SK-N-SH (cell line): ENCODE measurements at places on chromosomes 3 and 15. TPM values are rescaled to one million over a fixed set of nuclear protein-coding genes. Genes with fewer than 3 reads are reported as not detected.

The EPHB1 gene
- polyA plus RNA-seq, result 0.84 and 1.2 TPM in 2 replicates

The IMP3 gene
- 56.1 and 56.2 TPM in 2 replicates for polyA plus RNA-seq

The CFAP161 gene
- 0.03 TPM in 1 of 2 replicates, not detected in the other for polyA plus RNA-seq

The RAD18 gene
- polyA plus RNA-seq, result 5.7 and 6.5 TPM in 2 replicates

The BOC gene
- polyA plus RNA-seq, result 5.8 and 6.6 TPM in 2 replicates

The CEP152 gene
- polyA plus RNA-seq, result 0.71 and 1.4 TPM in 2 replicates

The PLCH1 gene
- 0.08 and 0.26 TPM in 2 replicates for polyA plus RNA-seq

The CKMT1B gene
- 1.8 and 3.1 TPM in 2 replicates for polyA plus RNA-seq

The SHC4 gene
- polyA plus RNA-seq, result 1.6 and 1.9 TPM in 2 replicates

The GPR27 gene
- 0.05 and 0.16 TPM in 2 replicates for polyA plus RNA-seq

The SLC22A14 gene
- 0.10 and 0.16 TPM in 2 replicates for polyA plus RNA-seq

The TMEM266 gene
- 0.05 and 0.07 TPM in 2 replicates for polyA plus RNA-seq

The EHD4 gene
- 16.9 and 17.5 TPM in 2 replicates for polyA plus RNA-seq

The ROPN1 gene
- polyA plus RNA-seq, result 0.05 TPM in 1 of 2 replicates, not detected in the other

The CACNA1D gene
- 0.05 and 0.12 TPM in 2 replicates for polyA plus RNA-seq

The WDR93 gene
- 0.35 and 0.57 TPM in 2 replicates for polyA plus RNA-seq

The BUB1B gene
- 12.6 and 13.8 TPM in 2 replicates for polyA plus RNA-seq

The CHAC1 gene
- 9.3 and 12.3 TPM in 2 replicates for polyA plus RNA-seq

The TMEM39A gene
- 13.2 and 19.0 TPM in 2 replicates for polyA plus RNA-seq

The KIF15 gene
- polyA plus RNA-seq, result 2.1 and 2.3 TPM in 2 replicates

The MUC20 gene
- 0.31 and 0.36 TPM in 2 replicates for polyA plus RNA-seq

The DUOXA2 gene
- polyA plus RNA-seq, result not detected in 2 replicates

The SLC28A1 gene
- not detected in 2 replicates for polyA plus RNA-seq

The GPD1L gene
- 6.1 and 7.7 TPM in 2 replicates for polyA plus RNA-seq

The CORO2B gene
- 2.3 and 3.6 TPM in 2 replicates for polyA plus RNA-seq

The MINAR1 gene
- 0.35 and 0.39 TPM in 2 replicates for polyA plus RNA-seq

The MIX23 gene
- polyA plus RNA-seq, result 11.0 and 11.2 TPM in 2 replicates

The TMEM212 gene
- polyA plus RNA-seq, result not detected in 2 replicates

The PYGO1 gene
- polyA plus RNA-seq, result 2.3 and 2.8 TPM in 2 replicates

The CDCP1 gene
- polyA plus RNA-seq, result 2.7 and 3.6 TPM in 2 replicates

The KBTBD13 gene
- not detected in 2 replicates for polyA plus RNA-seq

The DUOX1 gene
- not detected in 2 replicates for polyA plus RNA-seq

The DNAJB8 gene
- not detected in 2 replicates for polyA plus RNA-seq

The SEMA6D gene
- polyA plus RNA-seq, result 0.30 and 0.47 TPM in 2 replicates

The GOLGA8Q gene
- 0.28 and 0.47 TPM in 2 replicates for polyA plus RNA-seq

The CYP8B1 gene
- not detected in 2 replicates for polyA plus RNA-seq

The DZIP1L gene
- polyA plus RNA-seq, result 6.4 and 8.0 TPM in 2 replicates

The LMAN1L gene
- polyA plus RNA-seq, result 0.02 TPM in 1 of 2 replicates, not detected in the other

The GJD2 gene
- not detected in 2 replicates for polyA plus RNA-seq

The PTPRG gene
- 14.1 and 14.3 TPM in 2 replicates for polyA plus RNA-seq

The NR1I2 gene
- 0.03 TPM in 1 of 2 replicates, not detected in the other for polyA plus RNA-seq

The IRAK2 gene
- 7.7 and 8.6 TPM in 2 replicates for polyA plus RNA-seq

The GRAMD2A gene
- 0.06 and 0.10 TPM in 2 replicates for polyA plus RNA-seq

The KATNBL1 gene
- polyA plus RNA-seq, result 13.8 and 20.3 TPM in 2 replicates

The LRRIQ4 gene
- polyA plus RNA-seq, result not detected in 2 replicates

The LRRN1 gene
- 0.03 TPM in 2 replicates for polyA plus RNA-seq

The ZNF662 gene
- polyA plus RNA-seq, result 0.30 and 0.44 TPM in 2 replicates

The NR2C2 gene
- 13.1 TPM in 2 replicates for polyA plus RNA-seq

The PROK2 gene
- polyA plus RNA-seq, result not detected in 2 replicates

The IGF2BP2 gene
- 5.4 and 5.9 TPM in 2 replicates for polyA plus RNA-seq

The CHL1 gene
- not detected in 2 replicates for polyA plus RNA-seq

The GNAT1 gene
- polyA plus RNA-seq, result not detected in 2 replicates
